ENCODE measurements at places on chromosomes 11 and 22.
A peak's percentile ranks its signal among the peaks of the same experiment; 100 is the strongest.

GRCh38 chr22:44917372-44918165 lies 92.2 kb downstream of the PHF21B start:
- no peak for DNase-seq

DNA sequence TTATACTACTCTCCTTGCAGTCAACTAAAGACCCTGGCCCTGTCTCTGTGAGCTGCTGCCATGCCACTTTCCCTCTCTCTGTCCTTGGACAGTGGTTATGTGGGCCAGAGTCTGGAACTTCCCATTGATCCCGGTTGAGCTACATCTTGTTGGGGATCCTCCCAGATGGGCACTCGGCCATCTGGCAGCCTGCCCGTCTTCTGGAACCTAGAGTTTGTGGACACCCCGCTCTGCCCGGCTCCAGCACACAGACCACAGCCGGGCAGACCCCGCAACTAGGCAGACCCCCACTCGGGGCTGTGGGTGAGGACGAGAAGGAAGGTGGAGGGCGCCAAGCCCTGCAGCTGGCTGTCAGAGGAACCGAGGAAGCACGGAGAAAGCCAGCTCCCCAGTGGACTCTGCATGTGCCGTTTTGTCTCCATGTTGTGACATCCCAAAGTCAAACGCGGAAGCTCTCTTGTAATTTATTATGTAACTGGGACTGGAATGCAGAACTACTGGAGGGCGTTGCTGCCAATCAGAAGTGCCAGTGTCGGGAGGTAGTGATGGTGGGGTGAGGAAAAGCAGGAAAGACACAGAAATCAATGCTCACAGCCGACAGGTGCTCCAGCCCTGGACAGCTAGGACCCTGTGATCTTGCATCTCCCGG lies 207.7 kb downstream of the CEP164 start:
- DNase-seq: no peak

GRCh38 chr22:31680861-31681341 lies 18.9 kb upstream of the PISD start:
- no peak for DNase-seq

GRCh38 chr22:48829908-48830307 lies 997.8 kb downstream of the BRD1 start:
- no peak for DNase-seq

- no peak for DNase-seq
Measured at GRCh38 chr11:118076754-118077281, at the start of gene TMPRSS4. Gene TMPRSS4, plus strand, starts transcription at chr11:118077078. Its CDS starts 225 bp downstream, at chr11:118077303.

- DNase-seq: no peak
Measured at GRCh38 chr22:23037429-23038333, 32.6 kb upstream of the GNAZ start.

- no peak for DNase-seq
Measured at GRCh38 chr11:9688716-9689511, 25.0 kb downstream of the SWAP70 start.

DNA sequence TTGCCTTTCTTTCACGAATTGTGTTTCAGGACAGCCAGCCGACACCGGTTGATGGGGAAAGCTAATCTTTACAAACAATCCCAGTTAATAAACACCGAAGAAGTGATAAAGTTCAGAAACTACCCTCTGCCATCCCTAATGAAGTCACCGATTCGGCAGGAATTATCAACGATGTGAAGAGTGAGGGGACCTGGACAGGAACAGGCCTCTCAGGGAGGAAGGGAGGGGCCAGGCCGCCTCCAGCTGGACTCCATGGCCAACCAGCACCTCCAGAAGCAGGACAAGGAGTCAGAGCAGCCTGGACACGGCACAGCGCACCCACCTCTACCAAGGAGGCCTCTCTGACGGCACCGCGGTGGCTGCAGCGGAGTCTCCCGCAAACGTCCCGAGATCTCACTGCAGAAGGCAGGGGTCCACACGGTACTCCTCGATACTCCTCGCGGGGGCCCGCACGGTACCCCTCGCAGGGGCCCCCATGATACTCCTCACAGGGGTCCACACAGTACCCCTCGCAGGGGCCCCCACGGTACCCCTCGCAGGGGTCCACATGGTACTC lies 3.9 kb downstream of the TOLLIP start:
- no peak for DNase-seq

DNA sequence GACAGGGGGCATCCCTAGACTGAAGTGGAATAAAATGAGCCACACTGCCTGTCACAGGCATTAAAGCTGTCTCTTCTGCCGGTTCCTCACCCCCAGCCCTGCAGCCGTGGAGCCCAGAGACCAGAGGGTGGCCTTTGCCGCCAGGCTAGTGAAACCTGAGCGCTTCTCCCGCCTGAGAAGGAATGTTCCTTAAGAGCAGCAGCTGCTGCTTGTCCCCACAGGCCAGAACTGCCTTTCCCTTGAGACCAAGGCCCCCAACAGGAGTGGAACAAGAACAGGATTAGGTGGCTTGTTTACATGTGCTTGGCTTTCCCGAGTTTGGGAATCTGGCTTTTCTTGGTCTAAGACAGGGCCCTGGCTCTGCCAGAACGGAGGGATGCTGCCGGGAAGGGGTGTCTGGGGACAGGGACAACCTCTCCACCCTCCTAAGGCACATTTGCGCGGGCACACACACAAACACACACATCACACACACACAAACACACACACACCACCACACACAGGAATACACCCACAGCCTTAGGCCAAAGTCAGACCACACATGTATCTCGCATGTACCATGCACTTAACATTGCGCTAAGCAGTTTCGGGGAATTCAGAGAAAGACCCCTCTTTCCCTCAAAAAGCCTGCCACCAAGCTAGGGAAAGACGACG lies 91.8 kb downstream of the FEZ1 start:
- DNase-seq: no peak

GRCh38 chr11:110093407-110094297 lies 460 bp downstream of the ZC3H12C start:
- peak; percentile 31 for DNase-seq

All from DMS 273 treated with DMSO at 0.1 percent for 48 hours (cell line).